ENCODE measurements at places on chromosomes 16 and 17.

DNA sequence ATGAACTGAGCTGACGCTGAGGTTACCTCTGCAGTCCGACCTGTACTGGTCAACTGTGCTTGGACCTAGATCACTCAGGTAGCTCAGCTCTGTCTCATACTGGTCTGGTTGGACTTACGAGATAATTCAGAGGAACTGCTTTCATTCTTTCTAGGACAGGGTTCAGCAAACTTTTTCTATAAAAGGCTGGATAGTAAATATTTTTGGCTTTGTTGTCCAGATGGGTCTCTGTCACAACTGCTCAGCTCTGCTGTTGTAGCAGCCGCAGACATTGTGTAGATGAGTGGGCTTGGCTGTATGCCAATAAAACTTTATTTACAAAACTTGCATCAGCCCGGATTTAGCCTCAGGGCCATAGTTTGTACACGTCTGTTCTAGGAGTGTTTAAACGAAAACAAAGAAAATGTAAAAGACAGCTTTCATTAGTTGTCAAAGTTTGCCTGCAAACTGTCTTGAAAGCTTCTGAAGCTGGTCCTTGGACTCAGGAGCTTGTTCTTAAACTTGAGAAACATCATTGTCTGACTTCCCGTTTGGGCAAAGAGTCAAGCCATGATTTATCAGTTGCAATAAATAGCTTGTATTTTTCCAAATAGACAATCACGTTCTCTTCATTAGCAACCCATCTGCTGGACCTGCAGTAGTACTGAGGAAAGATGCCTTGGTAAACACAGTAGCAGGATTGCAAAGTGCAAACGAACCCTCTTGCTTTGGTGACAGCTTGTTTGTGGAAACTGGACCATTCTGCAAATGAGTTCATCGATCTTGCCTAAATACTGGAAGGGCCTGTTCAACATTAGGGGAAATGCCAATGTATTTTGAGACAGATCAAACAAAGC, 253.4 kb downstream of the SNX29 start:
- no peak for DNase-seq

DNA sequence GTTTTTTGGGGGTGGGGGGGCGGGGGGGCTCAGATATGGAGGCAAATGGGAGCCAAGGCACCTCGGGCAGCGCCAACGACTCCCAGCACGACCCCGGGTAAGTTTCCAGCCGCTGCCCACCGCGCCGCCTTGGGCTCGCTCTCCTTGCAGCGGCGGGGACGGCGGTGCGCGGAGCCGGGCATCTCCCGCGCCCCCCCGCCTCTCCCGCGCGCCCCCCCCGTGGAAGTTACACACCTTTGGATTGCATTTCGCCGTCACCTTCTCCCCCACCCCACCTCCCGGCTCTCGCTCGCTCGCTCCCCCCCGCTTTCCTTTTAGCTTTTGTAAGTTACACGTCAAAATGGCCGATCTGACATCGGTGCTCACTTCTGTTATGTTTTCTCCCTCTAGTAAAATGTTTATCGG, 387 bp downstream of the MSI2 start:
- no peak for DNase-seq

DNA sequence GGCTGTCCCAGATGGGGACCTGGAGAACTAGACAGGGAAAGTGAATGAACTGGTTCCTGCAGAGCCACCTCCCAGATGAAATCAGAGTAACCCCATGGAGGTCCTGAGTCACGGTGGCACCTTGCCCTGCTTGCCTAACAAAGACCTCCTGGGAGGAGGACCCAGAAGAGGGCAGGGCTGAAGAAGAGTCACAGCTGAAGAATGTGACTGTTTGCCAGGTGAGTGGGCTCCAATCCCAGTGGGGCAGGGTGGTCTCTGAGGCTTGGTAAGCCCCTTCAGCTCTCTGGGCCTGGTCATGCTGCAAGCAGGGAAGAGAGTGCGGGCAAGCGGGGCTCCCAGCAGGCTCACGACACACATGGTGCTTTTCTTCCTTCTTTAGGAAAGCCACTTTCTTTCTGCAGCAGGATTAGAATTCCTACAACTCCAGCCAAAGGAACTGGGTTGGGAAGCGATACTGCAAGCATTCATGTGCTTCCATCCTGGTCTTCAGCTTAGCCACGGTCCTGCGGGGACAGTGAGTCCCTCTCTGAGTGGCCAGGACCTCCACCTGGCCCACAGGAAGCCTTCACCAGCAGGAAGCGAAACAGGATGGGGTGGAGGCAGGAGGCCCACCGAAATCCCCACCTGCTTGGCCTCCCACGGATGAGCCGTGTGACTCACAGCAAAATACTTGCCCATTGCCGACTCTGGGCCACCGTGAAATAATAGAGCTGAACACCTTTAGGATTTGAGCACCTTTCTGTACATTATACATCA, 4.3 kb downstream of the C16orf74 start:
- DNase-seq: no peak

- DNase-seq: no peak
Measured at GRCh38 chr17:17366941-17367875, 64.0 kb downstream of the NT5M start.

- DNase-seq: peak; percentile 56
Measured at GRCh38 chr16:83953796-83954576, 946 bp downstream of the OSGIN1 start.

GRCh38 chr17:62935523-62935922, 30.5 kb upstream of the TANC2 start:
- DNase-seq: no peak

- no peak for DNase-seq
Measured at GRCh38 chr16:6689643-6690042, 643.0 kb upstream of the RBFOX1 start.

GRCh38 chr17:39782980-39783379, 45.2 kb downstream of the GRB7 start:
- no peak for DNase-seq

- no peak for DNase-seq
Measured at GRCh38 chr16:87194172-87194571, 123.0 kb downstream of the C16orf95 start.

DNA sequence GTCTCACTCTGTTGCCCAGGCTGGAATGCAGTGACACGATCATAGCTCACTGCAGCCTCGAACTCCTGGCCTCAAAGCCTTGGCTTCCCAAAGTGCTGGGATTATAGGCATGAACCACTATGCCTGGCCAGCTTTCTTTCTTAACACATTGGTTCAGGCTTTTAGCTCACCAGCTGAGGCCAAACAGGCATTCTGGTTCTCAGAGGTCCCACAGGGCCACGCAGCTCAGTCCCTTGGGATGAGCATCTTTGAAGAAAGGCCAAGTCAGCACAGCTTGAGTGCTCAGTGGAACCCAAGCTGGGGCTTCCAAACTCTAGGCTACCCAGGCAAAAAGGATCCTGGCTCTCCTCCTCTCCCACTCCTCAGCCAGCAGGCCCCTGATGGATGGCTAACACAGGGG, 2.5 kb downstream of the PIK3R5 start:
- DNase-seq: no peak

DNA sequence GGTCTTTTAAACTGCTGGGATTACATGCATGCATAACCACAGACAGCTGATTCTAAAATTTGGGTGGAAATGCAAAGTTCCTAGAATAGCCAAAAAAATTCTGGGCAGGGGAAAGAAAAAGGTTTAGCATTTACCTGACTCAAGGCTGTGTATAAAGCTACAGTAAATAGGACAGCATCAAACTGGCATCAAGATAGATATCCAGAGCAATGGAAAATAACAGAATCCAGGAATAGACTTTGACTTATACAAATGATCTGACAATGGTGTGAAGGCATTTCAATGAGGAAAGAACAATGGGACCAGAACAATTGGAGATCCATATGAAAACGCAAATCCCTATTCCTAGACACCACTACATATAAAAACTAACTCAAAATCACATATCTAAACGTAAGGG, 12.9 kb downstream of the ANKFY1 start:
- no peak for DNase-seq

DNA sequence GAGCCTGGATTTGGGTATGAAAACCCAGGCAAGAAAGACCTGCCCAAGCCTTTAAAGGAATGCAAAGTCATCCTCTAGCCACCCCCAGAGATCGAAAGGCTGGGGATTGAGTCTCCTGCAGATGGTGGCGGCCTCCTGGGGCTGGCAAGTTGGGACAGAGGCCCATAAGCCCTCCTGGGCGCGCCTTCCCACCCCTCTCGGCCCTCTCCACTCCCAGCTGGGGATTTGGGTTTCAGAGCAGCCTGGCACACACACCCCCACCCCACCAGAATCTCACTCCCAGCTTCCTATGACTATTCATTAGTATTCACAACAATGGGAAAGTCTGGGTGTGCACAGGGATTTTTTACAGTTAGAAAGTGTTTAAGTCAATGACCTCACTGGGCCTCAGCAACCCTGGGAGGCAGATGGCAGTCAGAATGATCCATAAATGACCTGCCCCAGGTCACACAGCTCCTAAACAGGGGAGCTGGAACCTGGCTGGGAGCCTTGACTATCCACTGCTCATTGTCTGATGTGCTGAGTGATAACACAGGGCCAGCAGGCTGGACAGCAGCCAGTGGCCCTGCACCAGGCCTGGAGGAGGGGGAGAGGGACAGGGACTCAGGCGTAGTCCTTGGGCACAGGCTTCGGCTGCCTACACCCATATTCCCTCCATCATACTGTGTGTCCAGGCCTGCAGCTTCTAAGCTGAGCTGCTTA, 12.1 kb downstream of the NHERF1 start:
- DNase-seq: no peak

DNA sequence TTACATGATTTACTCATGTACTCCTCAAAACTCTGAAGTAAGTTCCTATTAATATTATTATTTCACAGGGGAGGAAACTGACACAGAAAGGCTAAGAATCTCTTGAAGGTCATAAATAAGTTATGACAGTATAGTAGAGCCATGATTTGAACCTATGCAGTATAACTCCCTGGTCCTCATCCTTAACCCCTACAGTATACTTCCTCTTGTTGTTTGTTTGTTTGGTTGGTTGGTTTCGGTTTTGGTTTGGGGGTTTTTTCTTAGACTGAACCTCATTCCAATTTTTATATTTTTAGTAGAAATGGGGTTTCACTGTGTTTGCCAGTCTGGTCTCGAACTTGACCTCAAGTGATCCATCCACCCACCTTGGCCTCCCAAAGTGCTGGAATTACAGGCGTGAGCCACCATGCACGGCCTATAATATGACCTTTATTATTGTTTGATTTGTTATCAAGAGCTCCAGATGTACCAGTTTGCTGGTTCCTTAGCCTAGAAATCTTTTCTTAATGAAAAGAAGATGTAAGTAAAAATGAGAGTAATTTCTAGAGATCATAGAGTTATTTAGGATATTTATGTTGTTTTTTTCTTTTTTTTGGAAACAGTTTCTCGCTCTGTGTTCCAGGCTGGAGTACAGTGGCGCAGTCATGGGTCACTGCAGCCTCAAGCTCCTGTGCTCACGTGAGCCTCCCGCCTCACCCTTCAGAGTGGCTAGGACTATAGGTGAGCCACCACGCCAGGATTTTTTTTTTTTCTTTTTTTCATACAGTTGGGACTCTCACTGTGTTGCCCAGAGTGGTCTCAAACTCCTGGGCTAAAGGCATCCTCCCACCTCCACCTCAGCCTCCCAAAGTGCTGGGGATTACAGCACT, 4.8 kb downstream of the PRR11 start:
- DNase-seq: no peak

DNA sequence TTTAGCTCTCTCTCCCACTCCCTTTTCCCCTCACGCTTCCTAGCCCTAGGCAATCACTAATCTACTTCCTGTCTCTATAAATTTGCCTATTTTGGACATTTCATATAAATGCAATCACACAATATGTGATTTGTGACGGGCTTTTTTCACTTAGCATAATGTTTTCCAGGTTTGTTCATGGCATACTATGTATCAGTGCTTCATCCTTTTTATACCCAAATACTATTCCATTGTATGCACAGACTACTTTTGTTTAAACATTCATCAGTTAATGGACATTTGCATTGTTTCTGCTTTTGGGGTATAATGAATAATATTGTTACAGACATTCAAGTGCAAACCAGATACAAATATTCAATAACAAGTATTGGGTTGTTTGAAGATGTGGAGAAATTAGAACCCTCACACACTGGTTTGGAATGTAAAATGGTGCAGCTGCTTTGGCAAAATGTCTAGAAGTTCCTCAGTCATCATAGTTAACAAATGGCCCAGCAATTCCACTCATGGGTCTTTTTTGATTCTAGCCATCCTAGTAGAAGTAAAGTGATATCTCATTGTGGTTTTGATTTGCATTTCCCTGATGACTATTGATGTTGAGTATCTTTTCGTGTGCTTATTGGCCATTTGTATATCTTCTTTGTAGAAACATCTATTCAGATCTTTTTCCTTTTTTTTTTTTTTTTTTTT, 67.7 kb downstream of the TBX4 start:
- DNase-seq: no peak

GRCh38 chr16:9603316-9603715, 511.9 kb downstream of the HAPSTR1 start:
- DNase-seq: no peak

- DNase-seq: no peak
Measured at GRCh38 chr17:43860927-43861622, 14.1 kb downstream of the CD300LG start.

GRCh38 chr17:14605267-14605599, 304.4 kb downstream of the HS3ST3B1 start:
- no peak for DNase-seq
